ENCODE measurements at places on chromosomes 3 and 15. TPM values are rescaled to one million over a fixed set of nuclear protein-coding genes. Genes with fewer than 3 reads are reported as not detected.

Gene CLSTN2
- polyA plus RNA-seq: not detected

Gene PLCB2
- 312 TPM for polyA plus RNA-seq

DNA sequence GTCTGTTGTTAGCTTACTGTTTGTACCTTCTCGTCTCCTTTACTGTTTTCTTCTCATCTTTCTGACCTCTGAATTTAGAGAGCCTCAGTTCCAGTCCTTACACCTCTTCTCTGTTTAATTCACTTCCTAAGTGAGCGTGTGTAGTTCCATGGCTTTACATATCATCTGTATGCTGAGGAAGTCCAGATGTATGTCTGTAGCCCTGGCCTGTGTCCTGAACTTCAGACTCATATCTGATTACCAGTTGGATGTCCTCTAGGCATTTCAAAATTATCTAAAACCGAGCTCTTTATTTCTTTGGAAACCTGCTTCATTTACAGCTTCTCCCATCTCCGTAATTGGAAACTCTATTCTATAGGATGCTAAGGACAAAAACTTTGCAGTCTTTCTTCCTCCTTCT, 75.8 kb downstream of the MAP2K5 start:
- DNase-seq: no peak
- H3K4me1 ChIP-seq: no peaks in the 10 kb centered on the region
- H3K36me3 ChIP-seq: peaks cover 2% of the 10 kb centered on the region
- H3K4me3 ChIP-seq: no peak overlapping the region
- H3K27ac ChIP-seq: no peak overlapping the region
- H3K27me3 ChIP-seq: no peaks in the 10 kb centered on the region

GRCh38 chr3:51500632-51501131, 867 bp upstream of the DCAF1 start:
- no peak for DNase-seq
- H3K36me3 ChIP-seq: no peaks in the 10 kb centered on the region
- H3K27me3 ChIP-seq: no peaks in the 10 kb centered on the region
- peak overlapping the region; percentile 82 for H3K27ac ChIP-seq
- H3K4me1 ChIP-seq: peaks cover 9% of the 10 kb centered on the region

DNA sequence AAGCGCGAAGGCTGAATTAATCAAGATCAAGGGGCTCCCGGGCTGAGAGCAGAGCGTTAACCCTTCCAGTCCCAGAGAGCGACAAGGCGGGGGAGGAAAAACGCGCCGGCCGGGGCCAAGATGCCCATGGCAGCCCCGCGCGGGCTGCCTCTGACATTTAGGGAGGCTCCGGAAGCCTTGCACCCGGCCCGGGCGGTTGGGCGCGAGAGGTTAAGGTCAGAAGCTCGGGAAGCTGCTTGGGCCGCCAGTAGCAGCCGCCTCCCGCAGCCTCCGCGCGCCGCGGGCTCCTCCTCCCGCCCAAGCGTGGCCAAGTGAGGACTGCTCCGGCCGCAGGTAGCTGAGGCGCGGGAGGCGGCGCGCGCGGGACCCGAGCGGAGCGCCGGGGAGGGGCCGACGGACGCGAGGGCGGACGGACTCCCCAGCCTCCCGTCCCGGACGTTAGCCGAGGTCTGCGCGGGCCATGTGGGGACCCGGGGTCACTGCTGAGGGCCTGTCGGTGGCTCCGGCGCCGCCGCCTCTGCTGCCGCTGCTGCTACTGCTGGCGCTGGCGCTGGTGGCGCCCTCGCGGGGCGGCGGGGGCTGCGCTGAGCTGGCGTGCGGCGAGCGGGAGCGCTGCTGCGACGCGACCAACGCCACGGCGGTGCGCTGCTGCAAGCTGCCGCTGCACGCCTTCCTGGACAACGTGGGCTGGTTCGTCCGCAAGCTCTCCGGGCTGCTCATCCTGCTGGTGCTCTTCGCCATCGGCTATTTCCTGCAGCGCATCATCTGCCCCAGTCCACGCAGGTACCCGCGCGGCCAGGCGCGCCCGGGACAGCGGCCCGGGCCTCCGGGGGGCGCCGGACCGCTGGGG, at the start of gene C3orf80:
Gene C3orf80 (plus strand): TSS at position 247 of the 850 bp plus-strand sequence. CDS start 214 bp downstream, at position 461.
- H3K36me3 ChIP-seq: no peaks in the 10 kb centered on the region
- DNase-seq: peak; percentile 65
- H3K27ac ChIP-seq: no peak within 1 kb of the TSS
- H3K4me3 ChIP-seq: peak within 1 kb of the TSS; percentile 62
- H3K4me1 ChIP-seq: peaks cover 22% of the 10 kb centered on the region

Gene ADAMTS7
- polyA plus RNA-seq: 0.07 TPM

DNA sequence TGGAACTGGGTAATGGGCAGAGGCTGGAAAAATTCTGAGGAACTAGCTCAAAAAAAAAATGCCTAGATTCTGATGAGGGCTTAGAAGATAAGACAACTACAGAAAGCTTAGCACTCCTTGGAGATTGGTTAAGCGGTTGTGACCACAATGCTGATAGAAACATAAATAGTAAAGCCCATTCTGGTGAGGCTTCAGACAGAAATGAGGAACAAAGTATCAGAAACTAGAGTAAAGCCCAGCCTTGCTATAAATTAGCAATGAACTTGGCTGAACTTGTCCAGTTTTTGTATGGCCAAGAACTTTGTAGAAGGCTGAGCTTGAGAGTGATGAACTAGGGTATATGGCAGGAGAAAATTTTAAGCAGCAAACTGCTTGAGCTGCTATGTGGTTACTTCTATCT, 25.4 kb downstream of the GOLGB1 start:
- no peak overlapping the region for H3K4me3 ChIP-seq
- H3K27me3 ChIP-seq: no peaks in the 10 kb centered on the region
- H3K4me1 ChIP-seq: no peaks in the 10 kb centered on the region
- peaks cover 26% of the 10 kb centered on the region for H3K36me3 ChIP-seq

Gene CD86
- 38.2 TPM for polyA plus RNA-seq

Gene SERPINI1
- 8.4 TPM for polyA plus RNA-seq

GRCh38 chr3:127831723-127832172, 9.4 kb upstream of the MGLL start:
- peaks cover 13% of the 10 kb centered on the region for H3K4me1 ChIP-seq
- H3K27me3 ChIP-seq: no peaks in the 10 kb centered on the region
- H3K4me3 ChIP-seq: no peak overlapping the region
- no peak overlapping the region for H3K27ac ChIP-seq

DNA sequence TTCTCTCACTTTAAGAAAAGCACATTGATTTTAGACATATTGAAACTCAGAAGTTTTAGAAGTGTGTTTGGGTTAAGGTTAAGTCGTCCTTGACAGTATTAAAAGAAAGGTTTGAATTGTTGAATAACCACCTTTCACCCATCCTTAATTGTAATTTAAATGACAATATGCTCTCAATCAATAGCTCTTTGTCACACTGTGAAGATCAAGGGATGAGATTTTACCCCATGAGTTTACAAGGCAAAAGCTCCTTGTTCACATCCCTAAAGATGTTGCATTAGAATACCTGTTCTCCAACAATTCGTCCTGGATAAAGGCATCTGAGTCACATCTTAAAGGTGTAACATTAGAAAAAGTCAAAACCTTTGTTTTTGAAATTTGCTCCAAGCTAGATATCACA, 220.4 kb upstream of the MDFIC2 start:
- H3K36me3 ChIP-seq: no peaks in the 10 kb centered on the region
- no peaks in the 10 kb centered on the region for H3K27me3 ChIP-seq
- no peak overlapping the region for H3K27ac ChIP-seq
- no peaks in the 10 kb centered on the region for H3K4me1 ChIP-seq
- no peak overlapping the region for H3K4me3 ChIP-seq
- DNase-seq: no peak

Gene ALDH1A2
- polyA plus RNA-seq: not detected

DNA sequence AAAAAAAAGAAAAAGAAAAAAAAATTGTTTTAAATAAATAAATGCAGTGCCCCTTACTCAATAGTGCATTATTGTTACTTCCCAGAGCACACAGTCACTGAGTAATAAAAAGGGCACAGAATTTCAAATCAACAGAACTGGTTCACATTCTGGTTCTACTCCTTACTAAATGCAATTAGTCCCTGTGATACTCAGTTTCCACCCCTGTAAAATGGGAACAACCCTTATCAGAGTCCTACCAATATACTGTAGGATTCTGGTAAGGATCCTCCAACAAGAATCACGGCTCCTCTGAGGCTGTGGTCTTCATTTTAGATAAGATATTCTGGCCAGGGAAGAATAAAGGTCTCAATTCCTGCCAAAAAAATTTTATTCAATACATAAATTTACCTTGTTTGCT, 50.7 kb downstream of the ITGB5 start:
- no peak for DNase-seq
- H3K4me3 ChIP-seq: no peak overlapping the region
- H3K4me1 ChIP-seq: peaks cover 6% of the 10 kb centered on the region
- H3K36me3 ChIP-seq: no peaks in the 10 kb centered on the region

DNA sequence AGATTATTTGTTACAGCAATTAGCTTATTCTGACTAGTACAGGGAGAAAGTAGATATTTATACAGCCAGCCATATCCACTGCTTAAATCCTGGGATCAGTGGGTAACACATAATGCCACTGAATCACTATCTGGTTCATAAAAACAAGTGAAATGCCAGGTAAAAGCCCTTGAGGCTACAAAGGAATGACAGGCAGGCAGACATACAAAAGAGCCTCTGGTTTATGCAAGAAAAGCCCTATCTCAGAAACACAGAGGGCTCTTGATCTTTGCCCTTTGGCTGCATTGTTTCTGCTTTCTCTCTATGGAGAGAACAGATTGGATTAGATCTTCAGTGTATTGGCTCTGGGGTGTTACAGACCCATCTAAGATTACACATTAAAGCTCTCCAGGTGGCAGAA, 115.4 kb upstream of the GADL1 start:
- H3K36me3 ChIP-seq: no peaks in the 10 kb centered on the region
- no peak for DNase-seq
- no peaks in the 10 kb centered on the region for H3K4me1 ChIP-seq
- no peak overlapping the region for H3K4me3 ChIP-seq

Gene ARGFX
- polyA plus RNA-seq: not detected

DNA sequence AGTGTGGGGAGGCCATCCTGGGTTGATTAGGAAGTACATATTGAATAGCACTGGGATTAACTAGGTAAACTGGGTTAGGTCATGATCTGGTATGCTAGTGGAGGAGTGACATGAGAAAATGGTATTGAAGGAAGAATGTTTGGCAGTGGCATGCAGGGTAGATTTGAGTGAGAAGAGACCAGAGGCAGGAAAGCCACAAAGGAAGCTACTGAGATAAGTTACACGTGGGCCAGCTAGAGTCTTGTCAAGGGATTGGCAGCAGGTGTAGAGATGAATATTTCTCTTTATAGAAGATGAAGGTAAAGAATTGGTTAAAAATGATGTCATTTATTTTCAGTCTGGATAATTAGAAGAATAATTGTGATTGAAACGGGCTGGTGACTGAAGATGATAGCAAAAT, 91.0 kb upstream of the TPRG1 start:
- DNase-seq: no peak
- no peak overlapping the region for H3K4me3 ChIP-seq
- H3K27ac ChIP-seq: no peak overlapping the region
- H3K27me3 ChIP-seq: no peaks in the 10 kb centered on the region
- H3K4me1 ChIP-seq: no peaks in the 10 kb centered on the region

- no peaks in the 10 kb centered on the region for H3K36me3 ChIP-seq
- H3K4me3 ChIP-seq: no peak overlapping the region
- DNase-seq: no peak
- peaks cover 9% of the 10 kb centered on the region for H3K4me1 ChIP-seq
Observed at GRCh38 chr3:12815719-12816118, 19.2 kb downstream of the CAND2 start.

DNA sequence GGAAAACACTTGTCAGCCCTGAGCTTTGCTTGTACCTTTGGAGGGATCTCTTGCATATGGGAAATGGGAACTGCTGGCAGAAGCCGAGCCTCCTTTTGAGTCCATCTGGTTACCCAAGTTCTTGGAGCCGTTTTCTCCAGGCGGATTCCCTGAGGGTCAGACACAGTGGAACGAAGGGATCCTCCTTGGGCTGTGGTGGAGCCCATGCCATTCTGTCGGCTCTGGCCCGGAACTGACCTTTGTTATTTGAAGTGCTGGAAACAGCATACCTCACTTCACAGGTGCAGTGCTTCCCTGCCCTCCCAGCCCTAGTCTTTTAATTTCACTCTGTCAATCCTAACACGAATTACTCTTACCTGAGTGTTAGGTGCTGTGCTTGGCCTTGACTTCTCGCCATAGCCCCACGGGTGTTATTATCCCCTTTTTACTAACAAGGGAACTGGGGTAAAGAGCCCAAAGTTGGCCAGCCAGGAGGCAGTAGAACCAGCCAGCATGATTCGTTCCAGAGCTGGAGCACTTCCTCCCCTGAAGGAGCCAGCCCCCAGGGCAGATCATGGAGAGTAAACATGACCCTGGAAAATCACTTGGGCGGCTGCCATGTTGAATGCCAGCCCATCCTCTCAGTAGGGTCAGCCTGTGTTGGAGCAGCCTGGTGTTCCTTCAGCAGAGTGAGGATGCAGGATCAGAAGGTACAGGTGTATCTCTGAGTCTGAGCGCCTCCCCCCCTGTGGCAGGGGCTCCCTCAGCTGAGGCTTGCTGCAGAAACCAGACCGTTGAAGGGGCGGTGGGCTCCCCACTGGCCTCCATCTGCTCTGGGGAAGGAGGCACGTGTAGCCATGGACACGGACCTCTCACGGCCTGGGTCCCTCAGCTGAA, 143.2 kb downstream of the DNAJB8 start:
- H3K4me1 ChIP-seq: no peaks in the 10 kb centered on the region
- H3K27ac ChIP-seq: no peak overlapping the region
- H3K36me3 ChIP-seq: peaks cover 6% of the 10 kb centered on the region
- no peak for DNase-seq
- H3K4me3 ChIP-seq: no peak overlapping the region

Gene STXBP5L
- polyA plus RNA-seq: not detected

DNA sequence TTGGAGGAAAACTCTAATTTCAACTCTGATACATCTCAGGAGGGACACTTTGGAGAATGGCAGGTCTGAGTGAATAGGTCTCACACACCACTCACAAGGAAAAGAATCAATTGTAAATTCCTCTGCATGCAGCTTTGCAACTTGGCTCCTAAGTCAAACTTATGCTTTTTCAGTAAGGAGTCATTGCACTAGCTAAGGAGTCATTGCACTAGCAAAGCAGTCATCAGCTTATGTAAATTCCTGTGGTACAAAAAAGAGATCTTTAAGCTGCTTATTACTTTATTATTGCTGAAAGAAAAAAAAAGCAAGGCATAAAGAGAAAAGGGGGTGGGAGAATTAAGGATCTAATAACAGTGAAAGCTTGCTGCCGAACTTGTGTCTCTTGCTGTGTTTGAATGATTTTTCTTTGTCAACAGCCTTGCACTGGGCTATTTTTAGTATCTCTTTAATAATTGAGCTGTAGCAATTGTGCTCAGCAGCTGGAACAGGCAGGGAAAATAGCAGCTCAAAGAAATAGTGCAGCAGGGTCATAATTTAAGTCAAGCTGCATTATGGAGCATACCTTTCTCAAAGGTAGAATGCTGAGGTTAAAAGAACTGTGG, 154.3 kb upstream of the ARPP21 start:
- H3K4me1 ChIP-seq: no peaks in the 10 kb centered on the region
- no peaks in the 10 kb centered on the region for H3K36me3 ChIP-seq
- no peak for DNase-seq
- no peak overlapping the region for H3K27ac ChIP-seq
- H3K4me3 ChIP-seq: no peak overlapping the region
